ENCODE measurements at places on chromosomes 11 and 22.

GRCh38 chr11:130340671-130341319, 26.1 kb upstream of the ZBTB44 start:
- DNase-seq = no peak

DNA sequence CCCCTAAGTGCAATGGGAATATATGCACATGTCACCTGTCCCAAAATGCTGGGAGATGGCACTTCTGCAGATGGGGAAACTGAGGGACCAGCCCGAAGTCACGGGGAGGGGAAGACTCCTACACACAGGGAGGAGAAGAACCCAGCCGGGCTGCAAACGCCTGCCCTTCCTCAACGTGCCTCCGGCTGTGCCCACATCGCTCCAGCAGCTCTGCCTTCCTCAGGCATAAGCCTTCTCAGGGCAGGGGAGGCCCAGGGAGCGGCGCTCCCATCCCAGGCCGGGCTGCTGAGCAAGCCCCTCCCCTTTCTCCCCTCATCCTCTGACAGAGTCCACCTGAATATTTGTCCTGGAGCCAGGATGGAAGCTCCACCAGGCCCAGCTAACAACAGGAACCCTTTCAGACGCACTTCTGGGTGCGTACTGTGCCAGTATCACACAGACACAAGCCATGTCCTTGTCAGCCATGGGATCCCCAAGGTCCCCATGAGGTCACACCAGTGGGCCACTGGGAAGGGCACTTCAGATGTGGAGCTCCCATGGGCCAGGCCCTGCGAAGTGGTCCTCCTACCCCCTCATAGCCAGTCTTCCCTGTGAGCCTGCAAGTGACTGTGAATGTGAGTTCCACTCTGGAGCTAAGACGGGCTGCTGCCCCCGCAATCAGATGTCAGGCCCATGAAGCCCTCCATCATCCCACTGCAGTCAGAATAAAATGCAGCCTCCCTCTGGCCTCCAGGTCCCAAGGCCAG, 2.5 kb upstream of the CD81 start:
- no peak for DNase-seq

DNA sequence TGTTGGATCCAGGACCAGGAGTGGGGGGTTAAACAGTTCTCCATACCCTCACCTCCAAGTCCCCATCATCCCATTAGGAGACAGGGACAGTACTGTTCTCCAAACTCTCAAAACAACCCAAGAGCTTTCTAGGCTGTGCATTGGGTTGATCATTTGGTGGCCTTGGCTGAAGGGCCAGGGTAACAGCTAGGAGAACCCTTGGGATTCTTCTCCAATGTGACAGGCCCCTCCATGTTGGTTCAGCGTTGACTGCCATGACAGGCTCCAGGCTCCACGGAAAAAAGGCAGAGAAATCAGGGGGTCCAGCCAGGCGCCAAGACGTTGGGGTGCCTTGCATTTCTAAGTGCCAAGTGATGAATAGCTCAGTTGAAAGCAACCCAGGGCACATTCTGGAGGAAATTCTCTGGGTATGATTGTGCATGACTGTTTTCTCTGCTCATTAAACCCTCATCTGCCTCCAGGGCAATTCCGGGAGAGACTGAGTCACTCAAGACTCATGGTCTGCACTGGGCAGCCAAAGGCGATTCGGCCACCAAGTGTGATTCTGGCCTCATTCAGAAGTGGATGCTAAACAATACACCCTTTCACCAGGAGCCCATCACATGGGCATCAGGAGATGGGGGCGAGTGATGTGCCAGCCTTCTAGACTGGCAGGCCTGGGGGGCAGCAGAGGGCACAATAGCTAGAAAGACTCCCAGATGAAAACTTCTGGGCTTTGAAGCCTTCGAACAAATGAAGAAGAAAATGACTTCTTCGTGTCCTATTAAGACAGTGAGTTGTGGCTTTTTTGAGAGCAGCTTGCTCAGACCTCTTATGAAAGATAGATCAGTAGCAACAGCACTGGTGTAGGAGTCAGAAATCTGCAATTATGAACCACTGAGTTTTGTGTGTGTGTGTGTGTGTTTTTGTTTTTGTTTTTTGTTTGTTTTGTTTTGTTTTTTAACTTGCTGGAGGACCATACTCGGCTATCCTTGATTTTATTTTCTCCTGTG, 27.7 kb downstream of the CD44 start:
- DNase-seq = no peak

DNA sequence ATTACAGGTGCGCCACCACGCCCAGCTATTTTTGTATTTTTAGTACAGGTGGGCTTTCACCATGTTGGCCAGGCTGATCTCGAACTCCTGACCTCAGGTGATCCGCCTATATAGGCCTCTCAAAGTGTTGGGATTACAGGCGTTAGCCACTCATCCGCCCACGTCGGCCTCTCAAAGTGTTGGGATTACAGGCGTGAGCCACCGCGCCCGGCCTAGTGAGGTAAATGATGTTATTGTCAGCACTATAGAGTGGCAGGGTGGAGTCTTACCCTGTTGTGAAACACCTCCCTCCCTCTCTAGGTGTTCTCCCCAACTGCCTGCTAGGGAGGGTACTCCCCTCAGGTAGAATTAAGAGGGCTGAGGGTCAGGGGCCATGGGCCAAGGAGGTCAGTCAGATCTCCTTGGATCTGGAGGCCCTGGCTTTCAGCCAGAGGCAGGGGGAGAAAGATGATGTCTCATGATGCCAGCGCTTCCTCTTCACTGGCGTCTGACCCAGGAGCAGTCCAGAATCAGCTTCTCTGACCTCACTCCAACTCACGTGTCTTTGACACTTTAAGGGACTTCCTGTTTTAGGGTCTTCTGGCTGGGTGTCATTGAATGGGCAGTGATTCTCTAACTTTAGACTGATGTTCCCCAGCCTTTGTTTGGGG, 2.0 kb downstream of the GGA1 start:
- no peak for DNase-seq

GRCh38 chr11:95435628-95436353, 204.8 kb upstream of the SESN3 start:
- no peak for DNase-seq

- no peak for DNase-seq
Observed at GRCh38 chr11:27218421-27219038, 144.5 kb downstream of the CCDC34 start.

- no peak for DNase-seq
Observed at GRCh38 chr11:10263929-10264328, 30.1 kb downstream of the SBF2 start.

DNA sequence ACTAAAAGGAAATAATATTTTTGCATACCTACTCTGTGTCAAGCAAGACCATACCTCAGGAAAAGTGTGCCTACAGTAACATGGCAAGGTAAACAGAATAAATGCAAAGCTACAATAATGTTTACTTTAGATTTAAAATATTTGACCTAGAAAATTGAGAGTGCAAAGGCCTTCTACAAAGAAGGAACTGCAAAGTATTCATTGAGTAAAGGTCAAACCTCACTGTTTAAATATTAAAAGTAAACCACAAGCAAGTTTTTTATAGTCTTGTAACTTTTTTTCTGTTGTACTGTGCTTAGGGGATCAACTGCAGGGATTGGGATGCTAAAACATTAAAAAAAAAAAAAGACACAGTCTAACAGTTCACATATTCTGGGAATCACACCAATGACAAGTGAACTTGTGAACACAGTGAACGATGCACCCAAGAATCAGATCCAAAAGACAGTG, 48.8 kb downstream of the CWF19L2 start:
- no peak for DNase-seq

DNA sequence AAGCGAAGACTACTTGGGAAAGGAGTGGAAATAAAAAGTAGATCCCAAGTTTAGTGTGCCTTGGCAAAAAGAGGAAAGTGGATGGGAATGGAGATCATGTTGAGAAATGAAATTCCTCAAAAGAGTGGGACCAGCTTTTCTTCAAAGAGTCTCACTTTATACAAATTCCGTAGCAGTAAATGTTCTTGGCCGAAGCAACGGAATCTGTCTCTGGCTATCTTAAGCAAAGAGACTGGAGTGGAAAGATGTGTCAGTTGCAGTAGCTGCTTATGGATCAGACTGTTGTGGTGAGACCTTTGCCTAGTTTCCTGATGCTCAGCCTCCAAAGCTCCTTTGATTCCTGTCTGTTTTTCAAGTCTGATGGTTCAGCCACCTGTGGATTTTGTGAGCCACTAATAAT, 73.6 kb downstream of the CSTPP1 start:
- no peak for DNase-seq

DNA sequence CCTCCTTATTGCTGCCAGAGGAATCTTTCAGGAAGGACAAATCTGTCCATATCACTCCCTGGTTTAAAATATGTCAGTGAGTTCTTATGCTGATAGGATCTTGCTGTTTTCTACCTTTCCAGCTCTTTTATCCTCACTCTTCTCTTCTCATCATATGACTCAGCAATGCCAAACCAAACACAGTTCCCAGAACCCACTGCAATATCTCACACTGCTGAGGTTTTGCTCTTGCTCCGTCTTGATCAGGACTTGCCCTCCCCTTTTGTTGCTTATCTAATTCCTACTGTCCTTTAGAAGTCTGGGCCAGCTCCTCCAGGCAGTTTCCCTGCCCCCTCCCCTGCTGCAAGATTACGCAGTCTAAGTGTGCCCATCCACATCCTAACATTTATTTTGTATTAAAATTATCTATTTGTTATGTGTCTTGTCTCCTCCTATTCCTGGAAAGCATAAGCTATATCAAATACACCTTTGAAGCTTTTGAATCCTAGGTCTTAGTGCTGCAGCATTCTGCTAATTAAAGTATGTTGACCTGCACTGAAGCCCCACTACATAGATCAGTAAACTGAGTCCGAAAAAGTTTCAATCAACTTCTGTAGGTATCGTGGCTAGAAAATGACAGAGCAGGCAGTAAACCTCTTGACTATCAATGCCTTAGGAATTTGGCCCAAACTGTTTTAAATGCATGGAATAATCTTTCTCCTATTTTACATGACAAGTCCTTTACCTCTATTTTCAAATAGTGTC, 119.2 kb upstream of the C11orf87 start:
- DNase-seq = no peak

GRCh38 chr11:128375961-128376360, 211.4 kb downstream of the ETS1 start:
- DNase-seq = no peak

DNA sequence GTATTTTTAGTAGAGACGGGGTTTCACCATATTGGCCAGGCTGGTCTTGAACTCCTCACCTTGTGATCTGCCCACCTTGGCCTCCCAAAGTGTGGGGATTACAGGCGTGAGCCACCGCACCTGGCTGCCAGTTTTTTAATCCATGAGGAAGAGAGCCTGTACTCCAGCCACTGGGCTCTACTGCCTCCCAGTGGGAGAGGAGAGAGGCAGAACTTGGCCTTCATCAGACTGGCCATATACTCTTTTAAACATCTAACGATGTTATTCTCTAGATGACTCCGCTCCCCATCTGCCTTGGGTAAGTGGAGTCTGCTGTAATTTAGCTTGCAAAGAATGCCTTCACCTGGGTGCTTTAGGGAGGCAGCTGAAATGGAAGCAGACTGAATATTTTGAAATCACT, 34.6 kb downstream of the SLC6A5 start:
- no peak for DNase-seq

- no peak for DNase-seq
Observed at GRCh38 chr11:119538753-119539152, 115.8 kb upstream of the THY1 start.

DNA sequence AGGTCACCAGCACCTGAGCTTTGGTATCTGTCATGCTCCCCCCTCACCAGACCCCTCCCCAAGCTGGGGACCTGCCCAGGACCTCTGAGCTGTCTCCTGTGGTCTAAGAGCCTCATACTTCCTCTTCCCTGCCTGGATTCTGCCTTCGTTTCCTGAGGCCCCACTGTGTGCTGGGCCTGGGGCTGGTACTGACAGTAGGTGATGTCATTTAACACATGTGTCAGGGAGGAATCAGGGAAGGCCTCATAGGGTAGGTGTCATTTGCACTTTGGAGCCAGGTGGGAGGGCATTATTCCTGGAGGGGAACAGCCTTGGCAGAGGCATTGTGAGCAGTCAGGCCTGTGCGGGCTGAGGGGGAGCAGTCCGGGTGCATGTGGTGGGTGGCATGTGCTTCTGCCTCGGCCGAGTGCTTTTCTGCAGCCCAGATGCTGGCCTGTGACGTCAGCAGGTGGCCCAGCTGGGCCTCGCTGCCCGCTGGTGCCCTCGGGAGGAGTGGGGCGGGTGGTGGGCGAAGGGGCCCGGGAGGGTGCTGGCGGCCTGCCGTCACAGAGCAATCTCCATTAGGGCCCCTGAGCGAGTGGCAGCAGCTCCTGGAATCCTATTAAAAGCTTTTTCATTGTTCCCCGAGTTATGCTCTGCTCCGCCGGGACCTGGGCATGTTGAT, 9.1 kb downstream of the FLRT1 start:
- no peak for DNase-seq

DNA sequence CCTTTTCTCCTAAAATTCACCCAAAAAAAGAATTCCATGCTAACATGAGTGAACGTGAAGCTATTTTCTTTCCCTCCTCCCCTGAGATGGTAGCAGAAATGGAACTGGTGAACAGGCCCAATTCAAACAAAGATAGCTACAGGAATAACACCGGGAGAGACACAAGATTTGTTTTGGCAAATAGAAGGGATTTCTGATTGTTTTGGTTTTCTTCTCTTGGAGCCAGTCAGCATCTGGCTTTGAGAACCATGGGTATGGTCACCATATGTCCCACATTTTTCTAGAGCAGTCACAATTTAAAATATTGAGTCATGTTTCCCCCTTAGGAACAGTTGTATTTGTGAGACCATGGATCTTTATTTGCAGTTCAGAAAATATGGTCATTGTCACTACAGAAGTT, 214.1 kb downstream of the FAM76B start:
- DNase-seq = no peak

All from effector CD8-positive, alpha-beta T cell (primary cell).